Fibroblast of skin of scalp (primary cell): ENCODE measurements at places on chromosomes 16 and 17.

GRCh38 chr16:55035029-55035428 lies 104.4 kb downstream of the IRX5 start:
- DNase-seq, result peak; percentile 38

DNA sequence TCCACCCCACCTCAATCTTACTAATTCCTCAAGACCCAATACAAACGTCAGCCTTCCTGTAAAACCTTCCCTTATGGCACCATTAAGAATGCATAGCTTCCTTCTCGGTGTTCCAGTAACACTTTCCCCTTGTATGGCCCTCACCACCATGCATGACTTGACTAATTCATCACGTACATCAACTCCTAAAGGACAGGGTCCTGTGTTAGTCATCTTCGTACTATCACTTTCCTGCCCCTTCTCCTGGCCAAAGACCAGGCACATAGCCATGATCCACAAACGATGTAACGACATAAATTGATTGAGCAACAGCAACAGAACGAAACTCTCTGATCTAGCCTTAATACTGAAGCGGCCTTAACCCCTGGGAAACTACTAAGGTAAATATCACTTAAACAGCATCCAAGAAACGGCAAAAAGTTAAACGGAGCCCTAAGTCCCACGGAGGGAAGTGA lies 612 bp downstream of the PSMD12 start:
- DNase-seq, result peak; percentile 54

DNA sequence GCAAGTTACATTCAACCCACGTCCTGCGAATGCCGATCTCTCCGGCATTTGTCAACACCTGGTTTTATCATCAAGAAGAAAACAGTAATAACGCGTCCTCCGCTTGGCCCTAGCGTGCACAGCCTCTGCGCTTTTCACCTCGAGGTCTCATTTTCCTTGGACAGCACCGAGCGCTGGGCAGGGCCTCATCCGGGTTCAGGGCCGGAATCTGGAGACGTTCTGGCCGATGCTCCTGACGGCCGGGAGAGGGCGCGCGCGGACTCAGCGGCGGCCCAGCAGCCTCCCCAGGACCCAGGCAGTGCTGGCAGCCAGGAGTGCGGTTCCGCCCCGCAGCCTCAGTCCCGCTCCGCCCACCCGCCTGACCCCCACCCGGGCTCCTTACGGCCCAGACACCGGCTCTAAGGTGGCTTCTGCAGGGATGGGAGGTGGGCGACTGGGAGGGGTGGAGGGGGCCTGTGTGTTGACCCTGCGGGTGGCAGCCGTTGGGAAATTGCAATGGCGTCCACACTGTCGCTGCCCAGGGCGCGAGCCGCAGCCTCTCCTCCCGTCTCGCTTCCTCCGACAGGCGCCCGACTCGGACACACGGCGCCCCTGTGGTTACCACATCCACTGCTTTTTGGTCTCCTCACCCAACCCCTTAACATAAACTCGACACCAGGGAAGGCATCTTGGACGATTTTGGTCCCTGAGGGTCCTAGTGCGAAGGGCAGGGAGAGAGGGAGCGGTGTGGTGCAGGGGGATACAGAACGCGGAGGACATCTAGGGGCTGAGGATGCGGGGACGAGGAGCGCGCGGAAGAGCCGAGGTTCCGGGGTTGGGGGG lies 7.4 kb upstream of the FLYWCH1 start:
- DNase-seq, result peak; percentile 81

GRCh38 chr16:9458816-9459215 lies 367.4 kb downstream of the HAPSTR1 start:
- DNase-seq, result no peak

GRCh38 chr17:61209106-61209439 lies 190.6 kb upstream of the TBX2 start:
- no peak for DNase-seq

DNA sequence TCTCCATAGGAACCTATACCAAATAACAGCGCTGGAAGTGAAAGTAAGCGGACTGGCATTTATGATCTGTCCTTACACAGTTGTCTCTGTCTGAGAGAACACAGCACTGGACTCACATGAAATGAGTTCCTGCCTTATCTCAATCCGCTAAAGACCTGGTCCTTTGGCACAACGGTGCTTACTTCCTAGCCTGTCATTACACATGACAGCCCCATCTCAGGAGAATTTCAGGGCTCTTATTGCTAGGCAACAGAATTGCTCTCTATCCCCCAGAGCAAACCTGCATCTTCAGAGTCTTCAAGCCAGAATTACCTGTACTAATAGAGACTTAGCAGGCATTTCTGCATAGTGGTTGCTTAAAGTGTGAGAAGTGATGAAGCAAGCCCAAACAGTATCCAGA lies 4.3 kb downstream of the KCNJ2 start:
- DNase-seq, result no peak
